AG04449 (cell line): ENCODE measurements at places on chromosomes 1 and 21.

DNA sequence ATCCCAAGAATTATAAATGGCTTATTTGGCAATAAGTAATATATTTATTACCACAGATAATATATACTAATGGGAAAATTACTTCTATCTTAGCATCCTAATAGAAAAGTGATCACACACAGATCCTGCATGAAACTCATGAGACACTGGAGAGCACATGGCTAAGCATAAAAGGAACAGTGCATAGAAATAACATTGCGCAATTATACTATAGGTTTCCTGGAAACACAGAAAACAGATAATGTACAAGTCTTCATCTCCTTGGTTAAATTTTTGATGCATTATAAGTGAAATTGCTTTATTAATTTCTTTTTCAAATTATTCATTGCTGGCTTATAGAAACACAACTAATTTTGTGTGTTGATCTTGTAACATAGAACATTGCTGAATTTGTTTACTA, 210.4 kb downstream of the USH2A start:
- DNase-seq: no peak

DNA sequence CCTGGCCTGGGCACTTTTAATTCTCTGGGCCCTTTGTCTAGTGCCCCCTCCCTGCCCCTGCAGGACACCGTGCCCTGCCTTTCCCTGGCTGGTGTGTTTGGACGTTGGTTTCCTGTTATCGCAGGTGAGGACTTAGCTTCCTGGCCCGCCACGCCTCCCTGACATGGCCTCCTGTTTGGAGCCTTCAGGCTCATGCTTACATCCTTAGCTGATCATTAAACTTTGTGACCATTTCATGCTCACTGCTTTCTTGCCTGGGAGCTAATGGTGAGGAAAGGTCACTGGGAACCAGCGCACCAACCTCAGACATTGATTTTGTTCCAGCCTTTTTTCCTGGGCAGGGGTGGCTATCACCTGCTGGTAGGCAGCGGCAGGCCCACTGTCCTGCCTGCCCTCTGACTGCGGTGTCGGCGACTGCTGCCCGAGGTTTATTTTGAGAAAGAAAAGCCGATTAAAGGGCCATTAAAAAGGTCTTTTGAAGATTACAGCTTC, 3.7 kb downstream of the PFKL start:
- DNase-seq: no peak

DNA sequence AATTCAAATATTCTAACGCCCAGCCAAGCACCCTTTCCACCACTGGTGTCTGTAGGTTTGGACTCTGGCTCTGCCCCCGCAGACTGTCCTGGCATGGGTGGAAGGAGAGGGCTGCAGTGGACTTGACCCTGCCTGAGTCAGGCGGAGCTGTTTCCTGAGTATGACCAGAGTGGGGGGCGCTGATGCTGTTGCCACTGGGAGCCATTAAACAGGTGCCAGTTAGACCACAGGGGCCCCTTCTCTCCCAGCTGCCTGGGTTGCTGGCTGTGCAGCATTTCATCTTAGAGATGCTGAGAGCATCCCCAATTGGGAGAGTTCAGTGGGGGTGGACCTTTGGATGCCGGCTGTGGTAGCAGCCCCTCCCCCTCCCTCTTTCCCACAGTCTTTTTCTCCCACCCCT, 539.5 kb downstream of the MATN1 start:
- DNase-seq: no peak

DNA sequence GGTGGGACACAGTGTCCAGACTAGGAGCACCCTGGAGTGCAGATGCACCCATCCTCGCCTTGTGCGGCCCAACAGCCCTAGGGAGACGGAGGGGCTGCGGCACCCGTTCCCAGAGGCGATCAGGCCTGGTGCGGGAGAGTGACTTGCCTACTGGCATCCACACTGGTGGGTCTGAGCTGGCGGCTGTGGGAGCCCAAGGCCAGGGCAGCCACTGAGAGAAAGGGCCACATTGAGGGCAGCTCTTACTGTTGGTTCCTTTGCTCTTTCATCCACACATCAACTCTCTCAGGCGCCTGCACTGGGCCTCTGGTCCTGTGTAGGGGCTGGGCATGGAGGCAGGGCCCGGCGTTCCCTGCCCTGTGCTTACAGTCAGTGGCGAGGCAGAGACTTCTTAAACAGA, 8.6 kb downstream of the PODN start:
- no peak for DNase-seq

GRCh38 chr1:14983277-14983676, 170.3 kb upstream of the TMEM51 start:
- no peak for DNase-seq

DNA sequence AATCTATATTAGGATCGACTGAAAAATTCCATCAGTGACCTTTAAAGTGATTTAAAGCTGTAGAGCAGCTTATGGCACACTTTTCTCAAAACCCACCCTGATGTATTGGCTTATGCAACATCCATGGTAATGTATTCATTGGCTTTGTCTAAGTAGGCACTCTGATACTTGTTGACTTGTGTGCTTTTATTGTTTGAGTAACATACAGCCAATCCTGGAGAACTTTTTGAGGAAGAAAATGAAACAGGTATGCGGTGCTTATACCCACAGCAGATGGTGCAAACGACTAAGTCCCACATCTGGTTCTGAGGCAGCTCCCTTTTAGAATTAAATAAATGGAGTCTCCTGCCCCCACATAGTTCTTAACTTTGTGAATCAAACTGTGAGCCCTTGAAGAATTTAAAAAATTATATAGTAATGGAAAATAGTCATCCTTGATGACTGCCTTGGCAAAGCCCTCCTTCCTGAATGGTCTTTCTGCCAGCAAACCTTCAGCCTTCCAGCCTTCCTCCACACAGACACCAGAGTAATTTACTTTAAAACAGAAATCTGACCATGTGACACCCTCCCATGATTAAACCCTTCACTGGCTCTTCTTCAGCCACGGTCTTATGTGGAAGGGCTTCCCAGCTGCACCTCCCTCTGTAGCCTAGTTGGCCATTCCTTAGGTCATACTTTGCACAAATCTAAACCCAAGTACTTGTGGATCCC, 116.0 kb downstream of the BCAR3 start:
- peak; percentile 57 for DNase-seq

- no peak for DNase-seq
Observed at GRCh38 chr1:230148768-230149469, 81.9 kb downstream of the GALNT2 start.

DNA sequence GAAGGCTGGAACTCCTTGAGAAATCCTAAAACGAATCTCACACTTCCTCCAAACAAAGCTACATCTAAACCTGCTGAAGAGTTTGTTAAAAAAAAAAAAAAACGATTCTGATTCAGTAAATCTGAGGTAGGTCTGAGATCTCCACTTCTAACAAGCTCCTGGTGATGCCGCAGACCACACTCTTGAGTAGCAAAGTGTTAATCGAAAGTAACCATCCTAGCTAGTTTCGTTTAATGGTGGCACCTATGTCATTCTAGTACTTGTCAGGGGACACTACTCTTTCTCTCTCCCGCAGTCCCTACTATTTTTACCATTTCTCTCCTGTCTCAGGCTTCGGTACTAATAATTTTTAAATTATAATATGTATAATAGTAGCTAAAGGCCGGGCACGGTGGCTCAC, 2.1 kb downstream of the CLCC1 start:
- DNase-seq: no peak

GRCh38 chr1:2384941-2385481, 6.3 kb downstream of the MORN1 start:
- no peak for DNase-seq

DNA sequence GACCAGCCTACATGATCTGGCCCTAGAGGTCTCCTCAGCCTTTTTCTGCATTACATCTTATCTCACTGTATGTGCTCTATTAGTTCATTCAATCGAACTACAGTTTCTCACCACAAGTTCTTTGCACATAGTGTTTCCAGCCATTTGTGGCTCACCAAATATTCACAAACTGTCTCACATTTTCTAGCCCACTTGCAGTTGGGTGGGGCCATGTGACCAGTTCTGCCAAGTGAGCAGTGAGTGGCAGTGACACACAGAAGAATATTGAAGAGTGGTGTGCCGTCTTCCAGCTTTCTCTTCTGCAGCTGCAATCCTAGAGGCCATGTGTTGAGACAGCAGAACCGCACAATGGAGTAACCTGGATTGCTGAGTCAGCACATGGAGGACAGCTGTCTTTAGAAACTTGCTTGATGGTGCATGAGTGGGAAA, 103.2 kb upstream of the ZNF644 start:
- no peak for DNase-seq

DNA sequence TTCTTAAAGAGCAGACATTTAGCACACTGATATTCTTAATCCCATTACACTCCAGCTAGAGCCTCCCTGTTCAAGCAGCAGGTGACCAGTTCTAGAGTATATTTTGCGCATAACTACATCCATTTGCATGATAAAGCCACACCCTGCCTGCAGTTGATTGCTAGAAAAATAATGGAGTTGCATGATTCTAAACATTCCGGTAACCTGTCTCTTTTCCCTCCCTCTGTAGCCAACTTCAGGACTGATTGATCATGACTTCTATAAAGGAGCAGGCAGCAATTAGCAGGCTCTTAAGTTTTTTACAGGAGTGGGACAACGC, 14.9 kb downstream of the ARMH1 start:
- DNase-seq: no peak

GRCh38 chr1:21012937-21013336, 163.8 kb downstream of the EIF4G3 start:
- DNase-seq: no peak

DNA sequence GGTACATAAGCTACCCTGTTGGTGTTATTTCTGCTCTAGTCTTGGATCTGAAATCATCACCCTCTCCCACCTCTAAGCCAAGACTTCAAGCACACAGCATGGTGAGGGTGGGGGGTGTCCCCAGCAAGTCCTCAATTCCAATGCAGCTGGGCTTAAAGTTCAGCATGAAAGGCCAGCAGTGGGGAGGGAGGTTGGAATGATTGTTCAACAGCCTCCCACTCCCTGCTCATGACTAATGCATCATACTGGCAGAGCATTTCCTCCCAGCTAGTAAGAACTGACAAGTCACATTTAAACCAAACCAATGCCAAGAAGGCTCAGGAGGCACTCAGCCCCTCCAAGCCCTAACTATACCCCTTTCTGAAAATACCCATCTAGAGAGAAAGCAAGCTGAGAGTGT, 50.1 kb downstream of the TIAM1 start:
- peak; percentile 88 for DNase-seq

- DNase-seq: no peak
Observed at GRCh38 chr1:31627930-31628559, 10.6 kb downstream of the HCRTR1 start.

- DNase-seq: no peak
Observed at GRCh38 chr1:204923201-204923600, 52.5 kb downstream of the NFASC start.

DNA sequence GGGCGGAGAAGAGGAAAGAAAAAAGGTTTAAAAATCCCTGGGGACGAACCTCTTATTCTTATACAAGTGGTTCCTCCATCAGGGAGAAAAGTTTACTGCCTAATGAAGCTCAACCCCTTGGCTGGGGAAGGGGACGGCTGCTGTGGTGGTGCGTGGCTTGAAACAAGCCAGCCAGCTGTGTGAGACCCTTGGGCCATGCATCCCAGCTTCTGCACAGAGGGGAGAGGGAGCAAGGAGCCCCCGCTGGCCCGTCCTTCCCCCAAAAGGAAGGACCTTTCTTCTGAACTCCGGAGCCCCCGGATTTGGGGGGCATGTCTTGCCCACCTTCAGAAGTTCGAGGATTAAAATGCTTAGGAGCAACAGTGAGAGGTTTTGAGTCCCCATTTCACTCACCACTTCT, 67.3 kb downstream of the STUM start:
- no peak for DNase-seq

DNA sequence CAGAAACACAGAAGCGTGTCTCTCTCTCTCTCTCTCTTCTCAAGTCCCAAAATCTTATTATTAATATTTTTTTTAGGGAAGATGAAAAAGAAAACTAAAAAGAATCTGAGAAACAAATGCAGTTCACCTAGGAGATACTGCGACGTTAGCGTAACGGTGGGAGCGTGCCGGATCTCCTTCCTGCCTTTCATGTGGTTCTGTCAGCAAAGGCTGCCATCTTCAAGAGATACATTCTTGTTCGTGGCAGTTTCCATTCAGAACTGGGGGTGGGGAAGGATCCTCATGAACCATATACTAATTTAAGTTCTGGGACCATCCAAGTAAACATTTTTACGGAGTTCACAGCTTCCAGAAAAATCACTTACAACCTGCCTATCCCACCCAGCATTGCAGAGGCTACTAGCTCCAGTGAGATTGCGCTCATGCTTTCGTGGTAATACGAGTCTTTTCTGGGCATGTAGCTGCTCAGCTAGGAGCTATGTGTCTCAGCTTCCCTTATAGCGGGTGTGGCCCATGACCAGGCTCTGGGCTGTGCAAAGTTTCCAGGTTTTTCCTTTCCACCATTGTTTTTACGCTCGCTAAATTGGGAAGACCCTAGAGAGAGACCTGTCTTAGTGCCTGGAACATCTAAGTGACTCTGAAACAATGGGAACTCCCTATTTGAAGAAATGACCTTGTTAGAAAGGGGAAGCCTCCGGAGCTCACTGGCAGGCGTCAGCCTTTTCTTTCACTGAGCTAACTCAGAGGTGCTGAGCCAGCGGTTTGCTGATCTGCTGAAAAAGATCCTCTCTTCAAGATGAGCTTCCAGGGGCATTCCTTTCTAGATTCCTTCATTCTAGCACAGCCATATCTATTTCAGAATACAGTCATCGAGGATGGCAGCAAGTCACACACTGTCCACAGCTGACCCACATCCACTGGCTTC, 17.3 kb downstream of the SLAMF1 start:
- no peak for DNase-seq
